ENCODE measurements at places on chromosomes 11 and 22.

GRCh38 chr22:28430466-28431025 is 249.1 kb downstream of the TTC28 start:
- no peak for DNase-seq

DNA sequence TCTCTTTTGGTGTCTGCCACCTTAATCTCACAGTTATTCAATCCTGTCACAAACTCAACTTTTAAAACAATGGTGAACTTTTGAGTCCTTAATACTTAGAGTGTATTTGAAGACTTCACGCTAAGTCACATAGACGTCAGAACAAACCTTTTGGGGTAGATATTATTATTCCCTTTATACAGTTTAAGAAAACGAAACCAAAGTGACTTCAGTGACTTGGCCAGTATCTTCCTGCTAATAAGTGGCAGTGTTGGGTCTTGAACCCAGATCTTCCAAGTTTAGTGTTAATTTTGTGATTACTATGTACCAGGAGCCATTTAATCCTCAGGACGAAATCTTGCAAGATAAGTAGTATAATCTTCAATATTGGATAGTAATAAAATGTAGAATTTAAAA is 691 bp downstream of the CEP295 start:
- no peak for DNase-seq

- DNase-seq, result no peak
Observed at GRCh38 chr11:62432695-62433094, 13.9 kb downstream of the SCGB1A1 start.

GRCh38 chr11:76162336-76163288 is 43.7 kb downstream of the WNT11 start:
- no peak for DNase-seq

GRCh38 chr11:64092111-64092760 is 56.5 kb downstream of the FLRT1 start:
- DNase-seq, result no peak

- no peak for DNase-seq
Observed at GRCh38 chr22:29722587-29722986, 2.8 kb downstream of the CABP7 start.

GRCh38 chr11:75513250-75513649 is 12.5 kb downstream of the GDPD5 start:
- no peak for DNase-seq

DNA sequence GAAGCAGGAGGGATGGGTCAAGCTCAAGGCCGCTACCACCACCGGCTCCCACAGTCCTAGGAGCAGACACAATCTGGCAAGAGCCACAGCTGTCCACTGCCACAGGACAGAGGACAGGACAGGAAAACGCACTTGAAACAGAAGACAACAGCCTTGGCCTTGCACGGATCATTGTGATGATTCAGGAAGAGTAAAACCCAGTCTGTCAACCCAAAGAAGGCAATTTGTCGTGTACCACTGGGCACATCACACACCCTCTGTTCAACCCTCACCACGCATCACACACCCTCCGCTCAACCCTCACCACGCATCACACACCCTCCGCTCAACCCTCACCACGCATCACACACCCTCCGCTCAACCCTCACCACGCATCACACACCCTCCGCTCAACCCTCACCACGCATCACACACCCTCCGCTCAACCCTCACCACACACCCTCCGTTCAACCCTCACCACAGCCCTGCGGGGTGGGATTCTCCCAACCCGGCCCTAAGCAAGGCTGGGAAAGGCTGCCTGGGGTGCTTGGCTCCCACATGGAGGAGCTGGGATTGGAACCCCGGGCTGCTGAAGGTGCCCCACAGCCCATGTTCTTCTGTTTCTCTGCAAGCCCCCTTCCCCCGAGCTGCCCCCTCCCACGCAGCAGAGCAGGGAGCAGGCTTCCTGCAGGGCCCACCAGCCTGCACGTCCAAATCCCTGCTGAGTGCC is 11.3 kb upstream of the CDC42BPG start:
- DNase-seq, result no peak

DNA sequence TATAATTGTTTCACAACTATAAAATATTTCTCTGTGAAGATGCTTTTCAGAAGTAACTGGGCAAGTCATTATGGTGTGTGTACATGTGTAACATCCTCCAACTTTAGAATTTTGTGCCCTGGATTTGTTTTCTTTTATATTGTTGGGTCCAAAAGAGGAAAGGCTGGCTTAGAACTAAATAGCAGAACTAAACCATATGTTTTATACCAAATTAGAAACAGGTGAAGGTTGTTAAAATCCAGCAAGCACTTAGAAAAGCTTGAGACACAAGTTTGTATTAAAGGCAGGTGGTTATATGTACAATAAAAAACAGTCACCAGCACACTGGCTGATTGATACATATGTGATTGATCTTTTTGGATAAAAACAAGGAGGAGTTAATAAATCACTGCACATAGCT is 158.5 kb downstream of the WNT11 start:
- no peak for DNase-seq

Measured in CD4-positive, alpha-beta T cell (primary cell).